ENCODE measurements at places on chromosomes 5 and 9.

DNA sequence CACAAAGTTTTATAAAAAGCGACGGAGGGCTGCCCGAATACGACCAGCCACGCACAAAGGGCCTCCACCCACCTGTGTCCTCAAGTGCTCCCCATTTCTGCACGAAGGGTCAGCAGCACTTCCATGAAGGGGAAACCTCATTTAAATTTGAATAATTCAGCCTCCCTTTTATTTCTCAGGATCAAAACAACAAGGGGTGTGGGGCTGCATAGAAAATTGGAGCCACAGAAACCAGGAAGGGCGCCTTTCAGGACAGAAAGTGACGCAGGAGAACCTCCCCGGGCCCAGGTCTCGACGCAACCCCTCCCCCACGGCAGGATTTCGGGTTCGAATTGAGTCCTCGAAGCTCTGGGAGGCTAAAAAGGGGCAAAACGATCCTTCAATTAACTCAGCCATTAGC lies 2.1 kb downstream of the NRARP start:
- peak; percentile 73 for DNase-seq

DNA sequence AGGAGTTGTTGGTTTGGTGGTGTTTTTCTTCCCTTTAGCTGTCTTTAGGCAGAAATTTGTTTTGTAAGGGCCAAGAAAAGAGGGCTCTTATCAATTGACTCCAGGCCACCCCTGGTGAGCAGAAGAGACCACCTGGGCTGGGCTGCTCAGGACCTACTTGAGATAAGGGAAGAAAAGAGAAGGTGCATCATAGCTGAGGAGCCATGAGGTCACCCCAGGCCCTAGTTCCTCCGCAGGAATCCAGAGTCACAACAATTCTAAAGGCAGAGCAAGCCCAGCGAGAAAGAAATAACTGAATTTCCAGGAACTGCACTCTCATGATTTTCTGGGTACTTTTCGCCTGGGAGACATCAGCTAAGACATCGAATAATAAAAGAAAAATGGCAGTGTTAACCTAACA lies 34.9 kb downstream of the RFK start:
- no peak for DNase-seq

GRCh38 chr5:140267559-140268018 lies 35.3 kb downstream of the PFDN1 start:
- DNase-seq = no peak

DNA sequence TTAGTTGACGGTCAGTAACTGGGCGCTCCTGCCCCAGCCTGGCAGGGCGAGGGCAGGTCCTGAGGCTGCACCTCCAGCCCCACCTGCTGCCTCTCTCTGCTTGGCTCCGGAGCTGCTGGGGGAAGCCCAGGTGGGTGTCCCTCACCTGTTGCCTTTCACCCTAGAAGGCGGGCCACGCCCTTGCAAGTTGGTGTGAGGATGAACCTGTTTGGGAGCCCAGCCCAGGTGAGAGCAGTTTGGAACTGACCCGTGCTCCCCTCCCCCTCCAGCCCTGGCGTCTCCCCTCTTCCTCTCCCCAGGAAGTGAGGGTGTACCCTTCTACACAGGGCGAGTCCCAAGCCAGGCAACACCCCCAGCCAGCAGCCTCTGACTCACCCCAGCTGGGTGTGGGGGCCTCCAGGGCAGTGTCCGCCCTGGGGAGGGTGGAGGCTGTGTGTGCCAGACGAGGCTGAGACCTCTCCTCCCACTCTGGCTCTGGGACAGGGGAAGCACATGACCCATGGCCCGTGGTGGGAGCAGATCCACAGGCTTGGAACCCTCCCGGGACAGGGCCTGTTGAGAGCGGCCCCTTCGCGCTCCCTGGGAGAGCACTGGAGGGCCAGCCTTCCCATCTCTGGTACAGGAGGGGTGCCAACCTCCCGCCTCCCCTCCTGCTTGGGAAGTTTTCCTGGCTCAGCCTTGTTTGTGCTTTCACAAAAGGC lies 10.4 kb downstream of the LRRC8A start:
- DNase-seq = peak; percentile 52

DNA sequence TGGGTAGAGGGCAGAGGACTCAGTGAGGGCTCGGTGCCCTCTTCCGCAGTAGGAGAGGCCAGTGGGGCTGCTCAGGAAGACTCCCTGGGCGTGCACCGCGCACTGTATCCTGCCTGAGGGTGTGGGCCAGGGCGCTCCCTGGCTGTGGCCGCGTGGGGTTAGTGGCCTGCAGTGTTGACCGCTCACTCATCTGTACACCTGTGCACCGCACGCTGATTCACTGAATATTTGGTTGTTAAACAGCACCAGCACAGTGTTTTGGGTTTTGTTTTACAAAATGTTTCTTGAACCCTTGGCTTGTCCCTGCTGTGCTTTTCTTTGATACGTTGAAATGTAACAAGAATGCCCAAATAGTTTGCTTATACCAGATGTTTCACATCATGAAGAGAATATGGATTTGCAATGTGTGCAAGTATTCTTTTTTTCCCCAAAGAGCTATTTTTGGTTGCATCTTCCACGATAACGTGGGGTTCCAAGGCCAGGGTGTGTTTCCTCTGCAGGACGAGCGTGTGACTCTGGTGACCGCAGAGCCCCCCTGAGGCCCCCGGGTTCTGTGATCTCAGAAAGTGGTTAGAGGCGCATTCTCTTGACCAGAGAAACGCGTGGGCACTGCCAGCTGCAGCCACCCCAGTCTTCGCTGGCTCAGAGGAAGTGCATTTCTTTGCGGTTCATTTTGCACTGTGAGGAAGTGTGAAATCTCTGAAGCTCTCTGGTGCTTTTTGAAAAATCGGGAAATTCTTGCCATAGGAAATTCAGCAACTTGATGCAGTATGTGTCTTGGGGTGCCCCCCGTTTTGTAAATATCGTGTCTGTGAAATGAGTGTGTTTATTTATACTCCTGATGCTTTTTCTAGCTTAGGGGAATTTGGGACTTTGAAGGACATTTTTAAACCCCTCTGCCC lies 46.9 kb downstream of the AHRR start:
- peak; percentile 32 for DNase-seq

- no peak for DNase-seq
Measured at GRCh38 chr9:33159777-33160127, 7.4 kb downstream of the B4GALT1 start.

DNA sequence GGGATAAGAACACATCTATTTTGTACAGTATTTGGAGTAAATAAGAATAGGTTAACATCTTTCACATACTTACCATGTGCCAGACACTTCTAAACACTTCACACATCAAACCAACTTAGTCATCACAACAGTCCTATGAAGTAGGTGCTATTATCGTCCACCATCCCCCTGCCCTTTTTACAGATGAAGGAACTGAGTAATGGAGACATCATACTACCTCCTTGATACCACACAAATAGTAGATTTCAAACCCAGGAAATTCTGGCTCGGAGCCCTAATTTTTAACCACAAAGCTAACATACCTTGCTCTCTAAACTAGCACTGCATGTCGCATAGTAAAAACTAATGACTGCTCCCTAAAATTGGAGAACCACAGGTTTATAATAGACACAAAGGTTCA lies 4.2 kb upstream of the ZNF366 start:
- DNase-seq = no peak

GRCh38 chr9:92614763-92615461 lies 55.0 kb downstream of the IPPK start:
- no peak for DNase-seq

DNA sequence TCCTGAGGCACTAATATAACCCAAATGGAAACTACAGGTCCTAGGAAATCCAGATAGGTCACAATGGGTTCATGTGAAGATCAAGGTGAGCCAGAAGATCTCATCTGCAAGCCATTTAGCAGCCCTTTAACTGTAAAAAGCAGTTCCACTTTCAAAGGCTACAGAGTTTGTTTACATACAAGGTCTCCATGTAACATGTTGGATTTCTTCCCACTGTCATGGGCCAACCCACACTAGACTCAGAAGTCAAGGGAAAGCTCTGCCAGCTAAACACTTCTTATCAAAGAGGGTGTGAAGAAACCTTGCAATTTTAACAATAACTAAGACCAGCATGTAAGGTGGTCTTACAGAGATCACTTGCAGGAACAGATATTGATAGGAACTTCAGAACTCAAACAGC lies 3.8 kb upstream of the CTNNAL1 start:
- no peak for DNase-seq

- DNase-seq = no peak
Measured at GRCh38 chr5:176816791-176817347, 6.5 kb downstream of the UNC5A start.

DNA sequence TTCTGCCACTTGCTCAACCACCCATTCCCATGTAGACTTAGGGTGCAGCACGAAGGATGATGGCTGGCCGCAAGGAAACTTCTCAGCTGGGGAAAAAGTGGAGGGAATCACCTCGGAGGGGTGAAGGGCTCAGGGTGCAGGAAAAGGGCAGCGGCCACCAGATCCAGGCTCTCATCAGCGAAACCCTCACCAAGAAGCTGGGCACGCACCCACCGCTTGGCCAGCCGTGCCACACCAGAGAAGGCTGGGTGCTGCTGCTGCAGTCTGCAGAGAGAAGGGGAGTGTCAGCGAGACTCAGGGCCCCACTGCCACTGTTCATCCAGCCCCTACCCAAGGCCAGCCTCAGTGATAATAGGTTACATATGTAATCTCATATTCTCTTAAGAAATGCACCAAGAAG lies 8.6 kb downstream of the NOL6 start:
- DNase-seq = no peak

DNA sequence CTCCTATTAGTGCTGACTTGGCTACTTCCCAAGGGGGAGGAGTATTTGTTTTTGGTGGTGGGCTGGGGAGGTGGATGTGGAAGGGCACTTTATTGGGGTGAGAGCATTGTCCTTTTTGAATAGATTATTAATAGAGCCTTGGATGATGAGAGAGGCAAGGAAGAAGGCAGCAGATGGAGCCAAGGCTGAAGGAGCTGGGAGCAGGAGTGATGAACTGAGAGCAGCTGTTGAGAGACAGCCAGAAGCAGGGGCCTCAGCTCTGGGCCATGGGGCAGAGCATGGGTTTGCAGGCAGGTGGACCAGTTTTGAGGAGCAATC lies 29.6 kb downstream of the RGS3 start:
- DNase-seq = no peak

DNA sequence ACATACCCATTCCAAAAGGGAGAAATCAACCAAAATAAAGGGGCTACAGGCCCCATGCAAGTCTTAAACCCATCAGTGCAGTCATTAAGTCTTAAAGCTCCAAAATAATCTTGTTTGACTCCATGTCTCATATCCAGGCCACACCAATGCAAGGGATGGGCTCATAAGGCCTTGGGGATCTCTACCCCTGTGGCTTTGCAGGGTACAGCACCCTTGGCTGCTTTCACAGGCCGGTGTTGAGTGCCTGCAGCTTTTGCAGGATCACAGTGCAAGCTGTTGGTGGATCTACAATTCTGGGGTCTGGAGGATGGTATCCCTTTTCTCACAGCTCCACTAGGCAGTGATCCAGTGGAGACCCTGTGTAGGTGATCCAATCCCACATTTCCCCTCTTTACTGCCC lies 5.0 kb upstream of the SPINK14 start:
- no peak for DNase-seq

DNA sequence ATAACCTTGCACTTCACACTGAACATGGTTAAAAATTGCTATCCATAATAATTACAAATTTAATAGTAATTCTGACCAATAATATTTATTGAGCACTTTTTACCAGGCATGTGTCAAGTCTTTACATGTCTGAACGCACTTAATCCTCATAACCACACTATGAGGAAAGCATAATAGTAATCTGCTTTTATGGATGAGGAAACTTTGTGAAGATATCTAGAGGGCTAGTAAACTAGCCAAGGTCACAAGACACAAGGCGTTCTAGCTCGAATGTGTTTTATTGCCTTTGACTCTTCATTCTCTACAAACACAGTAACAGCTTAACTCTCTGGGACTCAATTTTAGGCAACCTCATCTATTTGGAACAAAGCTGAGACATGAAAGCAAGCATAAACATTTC lies 205.1 kb downstream of the ARHGEF28 start:
- DNase-seq = no peak

- DNase-seq = no peak
Measured at GRCh38 chr9:79300068-79300467, 271.7 kb upstream of the TLE4 start.

DNA sequence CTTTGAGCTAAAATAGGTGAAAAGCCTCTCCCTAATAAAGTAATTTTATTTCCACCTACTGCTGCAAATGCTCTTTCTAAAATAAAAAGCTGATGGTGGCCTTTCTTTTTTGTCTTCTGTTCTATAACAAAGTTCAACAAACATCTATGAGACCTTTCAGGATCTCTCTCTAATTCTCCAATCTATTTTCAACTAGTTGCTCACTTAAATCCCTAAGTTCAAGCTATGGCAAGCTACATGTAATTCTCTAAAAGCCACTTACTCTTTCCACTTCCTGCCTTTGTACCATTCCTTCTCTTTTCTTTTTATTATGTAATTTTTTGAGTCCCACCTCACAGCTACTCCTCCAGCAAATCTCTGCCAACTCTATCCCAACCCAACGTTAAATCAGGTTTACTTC lies 20.9 kb downstream of the CHD1 start:
- DNase-seq = no peak

- DNase-seq = no peak
Measured at GRCh38 chr5:86565197-86565789, 52.4 kb upstream of the COX7C start.

GRCh38 chr5:100802208-100802607 lies 100.9 kb downstream of the ST8SIA4 start:
- DNase-seq = no peak

DNA sequence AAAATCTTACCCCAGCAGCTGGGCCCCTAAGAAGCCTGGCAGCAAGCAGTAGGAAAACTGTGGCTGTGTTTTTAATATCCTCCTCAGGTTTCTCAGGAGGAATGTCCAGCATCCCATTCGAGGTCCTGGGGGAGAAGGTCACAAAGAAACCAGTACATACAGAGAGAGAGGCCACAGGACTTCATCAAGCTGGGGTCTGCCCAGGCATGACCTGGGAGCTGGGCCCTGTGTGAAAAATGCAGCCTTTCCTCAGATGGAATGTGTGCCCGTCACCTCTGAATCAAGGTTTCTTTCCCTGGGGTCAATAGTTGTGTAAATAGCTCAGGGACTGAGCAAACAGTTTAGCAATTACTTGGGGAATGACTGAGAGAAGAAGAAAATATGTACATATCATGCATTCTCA lies 33.9 kb upstream of the RAD23B start:
- peak; percentile 80 for DNase-seq

DNA sequence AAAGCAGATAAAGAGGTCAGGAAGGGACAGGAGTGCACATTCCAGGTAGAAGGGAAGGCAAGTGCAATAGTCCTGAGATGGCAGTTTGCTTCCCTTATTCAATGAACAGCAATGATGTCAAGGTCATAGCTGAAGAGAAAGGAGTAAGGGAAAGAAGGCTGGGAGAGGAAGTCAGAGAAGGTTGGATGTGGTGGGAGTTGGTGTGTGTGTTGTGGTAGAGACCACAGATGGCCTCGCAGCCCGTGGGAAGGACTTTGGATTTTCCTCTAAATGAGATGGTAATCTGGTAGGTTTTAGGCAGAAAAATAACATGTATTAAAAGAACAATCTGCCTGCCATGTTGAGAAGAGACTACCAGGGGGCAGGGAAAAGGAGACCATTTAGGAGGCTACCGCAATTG lies 25.1 kb upstream of the LPAR1 start:
- DNase-seq = no peak

Data from endodermal cell (in vitro differentiated cells).